Psoas muscle (tissue), 8 donors: ENCODE measurements at places on chromosomes 5 and 9. TPM values are rescaled to one million over a fixed set of nuclear protein-coding genes. Genes with fewer than 3 reads are reported as not detected.

GRCh38 chr9:1794547-1795270 is 220.4 kb upstream of the SMARCA2 start:
- DNase-seq: no peak

FBLL1 gene
- total RNA-seq: 0.20 TPM

DNA sequence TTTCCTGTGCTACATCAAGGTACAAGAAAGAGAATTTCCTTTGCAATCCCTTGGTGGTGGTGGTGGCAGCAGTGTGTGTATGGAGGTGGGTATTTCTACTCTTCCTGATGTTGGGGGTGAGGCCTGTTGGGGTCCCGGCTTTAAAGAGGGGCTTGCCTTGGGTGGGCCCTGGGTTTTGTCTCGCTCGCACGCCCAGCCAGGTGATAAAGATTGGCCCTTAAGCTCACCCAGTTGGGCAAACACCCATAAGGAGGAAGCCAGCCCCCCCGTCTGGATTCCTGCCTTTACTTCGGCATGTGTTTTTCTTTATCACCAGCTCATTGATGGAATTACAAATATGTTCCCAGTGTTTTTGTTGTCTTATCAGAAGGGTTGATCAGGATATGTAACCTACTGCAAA is 16.0 kb upstream of the SARDH start:
- no peak for DNase-seq

DNA sequence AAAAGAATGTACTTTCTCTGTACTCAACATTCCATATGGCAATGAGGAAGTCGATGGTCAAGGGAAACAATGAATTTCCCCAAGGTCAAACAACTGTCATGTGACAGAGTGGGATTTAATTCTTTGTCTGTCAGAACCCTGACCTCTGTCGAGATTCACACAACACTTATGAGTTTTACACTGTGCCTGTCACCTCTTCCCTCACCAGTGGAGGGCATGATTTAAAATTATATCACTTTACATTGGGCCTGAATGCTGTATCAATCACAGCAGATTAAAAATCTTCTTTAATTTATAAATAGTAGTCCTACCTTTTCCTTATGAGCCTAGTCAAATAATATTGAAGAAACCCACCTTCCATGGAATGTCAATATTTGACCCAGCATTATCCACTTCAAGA is 276.7 kb downstream of the CDH10 start:
- no peak for DNase-seq

- DNase-seq: no peak
Measured at GRCh38 chr5:57509501-57510260, 27.1 kb upstream of the ACTBL2 start.

FOXD4L3 gene
- not detected for total RNA-seq

GRCh38 chr9:107481035-107481434 is 8.5 kb downstream of the KLF4 start:
- no peak for DNase-seq

TAS2R1 gene
- total RNA-seq: not detected

WDR5 gene
- total RNA-seq: 21.4 TPM

DNA sequence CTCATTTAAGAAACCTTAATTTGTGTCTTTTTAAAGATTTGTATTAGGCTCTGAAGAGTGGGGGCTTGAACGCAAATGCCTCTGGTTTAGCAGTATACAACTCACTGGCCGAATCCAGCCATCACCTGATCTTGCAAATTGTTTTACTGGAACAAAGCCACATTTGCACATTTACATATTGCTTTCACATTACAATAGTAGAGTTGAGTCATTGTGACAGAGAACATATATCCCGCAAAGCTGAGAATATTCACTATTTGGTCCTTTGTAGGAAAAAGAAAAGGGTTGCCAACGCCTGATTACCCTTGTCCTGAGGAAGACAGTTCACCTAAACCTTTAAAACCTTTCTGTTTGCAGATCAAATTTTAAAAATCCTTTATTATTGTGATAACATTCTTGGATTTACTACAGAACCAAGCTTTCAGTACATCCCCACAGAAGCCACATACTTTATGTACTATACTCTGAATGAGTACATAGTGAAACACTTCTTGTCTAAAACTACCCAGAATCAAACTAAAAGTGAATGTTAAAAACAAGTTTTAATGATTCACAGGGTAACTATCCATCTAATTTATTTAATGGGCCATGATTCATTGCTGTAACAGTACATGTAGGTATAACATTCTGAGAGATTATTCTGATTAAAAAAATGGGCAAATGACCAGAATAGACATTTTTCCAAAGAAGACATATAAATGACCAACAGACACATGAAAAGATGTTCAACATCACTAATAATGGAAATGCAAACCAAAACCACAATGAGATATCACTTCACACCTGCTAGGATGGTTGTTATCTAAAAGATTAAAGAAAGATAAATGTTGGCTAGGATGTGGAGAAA is 161.0 kb downstream of the SLC25A46 start:
- no peak for DNase-seq

GRCh38 chr9:89542401-89543021 is 44.6 kb upstream of the SEMA4D start:
- DNase-seq: no peak

DNA sequence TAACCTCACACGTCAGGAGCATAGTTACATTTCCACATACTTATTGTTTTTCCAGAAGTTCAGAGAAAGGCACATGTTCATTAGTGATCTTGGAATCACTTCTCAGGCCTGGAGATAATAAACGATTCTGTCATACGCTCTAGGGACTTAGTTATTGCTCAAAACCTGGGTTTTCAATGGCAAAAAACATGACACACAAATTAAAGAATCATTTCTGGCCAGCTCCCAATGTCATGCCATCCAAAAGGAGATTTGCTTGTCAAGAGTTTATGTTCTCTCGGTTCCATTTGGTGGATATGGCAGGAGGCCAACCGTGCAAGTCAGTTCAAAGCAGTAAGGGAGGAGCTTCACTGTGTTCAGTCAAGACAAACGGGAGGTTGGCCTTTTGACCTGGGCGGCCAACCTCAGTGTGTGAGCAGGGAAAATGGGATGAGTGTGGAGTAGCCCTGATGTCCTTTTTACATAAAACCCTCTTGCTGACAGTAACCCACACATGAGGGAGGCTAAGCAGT is 123.4 kb downstream of the NXNL2 start:
- DNase-seq: peak; percentile 50

DNA sequence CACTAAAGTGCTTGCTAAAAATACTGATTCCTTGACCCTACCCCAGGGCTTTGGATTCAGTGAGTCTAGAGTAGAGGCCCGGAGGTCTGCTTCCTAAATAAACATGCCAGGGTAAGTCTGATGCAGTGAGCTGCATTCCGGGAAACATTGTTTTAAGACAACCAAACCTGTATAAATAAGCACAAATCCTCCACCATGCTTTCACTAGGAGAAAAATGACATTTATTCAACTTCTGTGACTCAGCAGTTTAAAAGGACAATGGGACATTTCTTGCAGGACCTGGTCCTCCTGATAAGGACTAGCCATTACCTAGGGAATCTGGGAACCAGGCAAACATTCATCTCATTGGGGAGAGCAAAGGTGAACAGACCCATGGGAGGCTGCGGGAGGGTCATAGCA is 335.3 kb downstream of the MLLT3 start:
- no peak for DNase-seq

PCDHB8 gene
- 0.64 TPM for total RNA-seq
